ENCODE measurements at places on chromosomes 2 and 18. TPM values are rescaled to one million over a fixed set of nuclear protein-coding genes. Genes with fewer than 3 reads are reported as not detected.
A peak's percentile ranks its signal among the peaks of the same experiment; 100 is the strongest.

- no peak overlapping the region for H3K27ac ChIP-seq
- no peak overlapping the region for H3K4me3 ChIP-seq
Measured at GRCh38 chr2:15965564-15966019, 25.2 kb downstream of the MYCN start.

DNA sequence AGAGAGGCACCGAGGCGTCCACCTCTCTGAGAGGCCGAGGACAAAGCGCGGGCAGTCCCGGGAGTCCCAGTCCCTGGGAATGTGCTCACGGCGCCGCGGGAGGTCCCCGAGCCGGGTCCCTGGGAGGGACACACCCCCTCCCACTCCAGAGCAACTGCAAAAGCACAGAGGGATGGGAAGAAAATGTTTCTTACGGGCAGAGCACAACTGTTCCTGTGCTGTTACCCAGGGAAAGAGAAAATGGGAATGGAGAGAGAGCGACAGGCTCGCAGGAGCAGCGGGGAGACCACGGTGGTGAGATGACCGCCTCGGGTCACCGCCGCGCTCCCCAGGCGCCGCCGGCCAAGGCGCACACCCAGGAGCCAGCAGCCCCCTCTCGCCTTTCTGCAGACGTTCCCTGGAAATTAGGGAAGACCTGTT is 1.2 kb upstream of the BCL11A start:
- H3K4me1 ChIP-seq, result peaks cover 23% of the 10 kb centered on the region
- H3K27me3 ChIP-seq, result peaks cover 36% of the 10 kb centered on the region
- H3K36me3 ChIP-seq, result no peaks in the 10 kb centered on the region
- no peak for DNase-seq
- no peak overlapping the region for H3K27ac ChIP-seq
- peak overlapping the region; percentile 90 for H3K4me3 ChIP-seq

DNA sequence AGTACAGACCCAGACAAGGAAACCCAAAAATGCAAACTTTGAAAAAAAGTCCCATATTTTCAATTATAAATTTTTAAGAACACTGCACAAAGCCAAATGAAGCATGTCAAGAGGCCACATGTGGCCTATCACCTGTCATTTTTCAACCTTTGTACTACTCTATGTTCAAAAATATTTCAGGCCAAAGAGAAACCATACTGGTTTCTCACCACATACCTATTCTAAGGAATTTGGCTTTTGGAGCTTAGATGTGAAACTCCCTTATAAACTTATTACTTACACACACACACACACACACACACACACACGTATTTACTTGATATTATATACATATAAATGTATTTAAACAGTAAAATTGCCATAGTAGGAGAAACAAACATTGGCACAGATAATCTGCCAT is 338.7 kb downstream of the TXNL1 start:
- peaks cover 9% of the 10 kb centered on the region for H3K4me1 ChIP-seq
- DNase-seq, result no peak
- no peaks in the 10 kb centered on the region for H3K27me3 ChIP-seq
- no peak overlapping the region for H3K4me3 ChIP-seq
- H3K36me3 ChIP-seq, result no peaks in the 10 kb centered on the region
- H3K27ac ChIP-seq, result no peak overlapping the region

DNA sequence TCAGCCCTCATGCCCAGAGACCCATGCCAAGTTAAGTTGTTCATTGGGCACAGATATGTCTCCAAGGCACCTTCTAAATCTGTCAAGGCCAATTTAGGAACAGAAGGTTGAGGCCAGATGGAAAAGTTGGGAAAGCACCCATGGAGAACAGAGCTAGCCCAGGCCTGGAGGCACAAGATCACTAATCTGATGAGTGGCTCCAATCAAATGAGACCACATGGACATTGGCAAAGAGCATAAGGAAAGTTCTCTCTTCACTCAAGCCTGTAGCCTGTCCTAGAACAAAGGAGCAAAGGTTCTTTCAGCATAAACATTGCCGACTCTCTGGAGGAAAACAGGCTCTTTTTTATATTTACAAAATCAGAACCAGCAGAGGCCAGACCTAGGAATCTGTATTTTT is 154.8 kb downstream of the RNF152 start:
- no peak for DNase-seq
- H3K36me3 ChIP-seq, result no peaks in the 10 kb centered on the region
- no peak overlapping the region for H3K4me3 ChIP-seq
- H3K27ac ChIP-seq, result no peak overlapping the region
- peaks cover 46% of the 10 kb centered on the region for H3K4me1 ChIP-seq
- H3K27me3 ChIP-seq, result peaks cover 2% of the 10 kb centered on the region

GRCh38 chr2:128285329-128285931 is 33.2 kb downstream of the HS6ST1 start:
- no peaks in the 10 kb centered on the region for H3K4me1 ChIP-seq
- peaks cover 10% of the 10 kb centered on the region for H3K36me3 ChIP-seq

GRCh38 chr2:47422560-47422959 is 19.6 kb downstream of the MSH2 start:
- no peaks in the 10 kb centered on the region for H3K27me3 ChIP-seq
- peak overlapping the region; percentile 60 for H3K4me3 ChIP-seq
- H3K27ac ChIP-seq, result peak overlapping the region; percentile 83
- H3K36me3 ChIP-seq, result peaks cover 14% of the 10 kb centered on the region

- DNase-seq, result no peak
- peaks cover 3% of the 10 kb centered on the region for H3K27me3 ChIP-seq
- no peak overlapping the region for H3K4me3 ChIP-seq
Measured at GRCh38 chr2:42168459-42169099, 574 bp upstream of the EML4 start.

- no peaks in the 10 kb centered on the region for H3K4me1 ChIP-seq
- no peak overlapping the region for H3K4me3 ChIP-seq
- no peak for DNase-seq
- H3K27ac ChIP-seq, result no peak overlapping the region
Measured at GRCh38 chr18:33184958-33185357, 255.6 kb downstream of the CCDC178 start.

- peaks cover 1% of the 10 kb centered on the region for H3K27me3 ChIP-seq
- H3K27ac ChIP-seq, result peak overlapping the region; percentile 93
- peak overlapping the region; percentile 91 for H3K4me3 ChIP-seq
- H3K36me3 ChIP-seq, result peaks cover 12% of the 10 kb centered on the region
Measured at GRCh38 chr2:24123922-24124580, 782 bp downstream of the FAM228B start.

GRCh38 chr2:37653805-37654378 is 17.6 kb downstream of the CDC42EP3 start:
- H3K27ac ChIP-seq, result peak overlapping the region; percentile 87
- H3K4me1 ChIP-seq, result peaks cover 100% of the 10 kb centered on the region
- peaks cover 1% of the 10 kb centered on the region for H3K27me3 ChIP-seq
- H3K4me3 ChIP-seq, result peak overlapping the region; percentile 62

- peaks cover 49% of the 10 kb centered on the region for H3K36me3 ChIP-seq
- H3K27ac ChIP-seq, result no peak overlapping the region
- no peak for DNase-seq
Measured at GRCh38 chr18:79972720-79973119, 8.3 kb downstream of the HSBP1L1 start.

- peak overlapping the region; percentile 63 for H3K4me3 ChIP-seq
- peak; percentile 20 for DNase-seq
- H3K36me3 ChIP-seq, result no peaks in the 10 kb centered on the region
- no peak overlapping the region for H3K27ac ChIP-seq
- H3K27me3 ChIP-seq, result peaks cover 6% of the 10 kb centered on the region
- peaks cover 29% of the 10 kb centered on the region for H3K4me1 ChIP-seq
Measured at GRCh38 chr2:65708086-65708485, 275.7 kb upstream of the SPRED2 start.

GRCh38 chr2:152486737-152487400 is 151.9 kb downstream of the FMNL2 start:
- no peak overlapping the region for H3K27ac ChIP-seq

GRCh38 chr2:12303181-12304030 is 413.3 kb upstream of the TRIB2 start:
- no peak overlapping the region for H3K4me3 ChIP-seq
- peak overlapping the region; percentile 22 for H3K27ac ChIP-seq
- DNase-seq, result peak; percentile 55
- H3K4me1 ChIP-seq, result peaks cover 19% of the 10 kb centered on the region
- no peaks in the 10 kb centered on the region for H3K27me3 ChIP-seq
- H3K36me3 ChIP-seq, result no peaks in the 10 kb centered on the region

DNA sequence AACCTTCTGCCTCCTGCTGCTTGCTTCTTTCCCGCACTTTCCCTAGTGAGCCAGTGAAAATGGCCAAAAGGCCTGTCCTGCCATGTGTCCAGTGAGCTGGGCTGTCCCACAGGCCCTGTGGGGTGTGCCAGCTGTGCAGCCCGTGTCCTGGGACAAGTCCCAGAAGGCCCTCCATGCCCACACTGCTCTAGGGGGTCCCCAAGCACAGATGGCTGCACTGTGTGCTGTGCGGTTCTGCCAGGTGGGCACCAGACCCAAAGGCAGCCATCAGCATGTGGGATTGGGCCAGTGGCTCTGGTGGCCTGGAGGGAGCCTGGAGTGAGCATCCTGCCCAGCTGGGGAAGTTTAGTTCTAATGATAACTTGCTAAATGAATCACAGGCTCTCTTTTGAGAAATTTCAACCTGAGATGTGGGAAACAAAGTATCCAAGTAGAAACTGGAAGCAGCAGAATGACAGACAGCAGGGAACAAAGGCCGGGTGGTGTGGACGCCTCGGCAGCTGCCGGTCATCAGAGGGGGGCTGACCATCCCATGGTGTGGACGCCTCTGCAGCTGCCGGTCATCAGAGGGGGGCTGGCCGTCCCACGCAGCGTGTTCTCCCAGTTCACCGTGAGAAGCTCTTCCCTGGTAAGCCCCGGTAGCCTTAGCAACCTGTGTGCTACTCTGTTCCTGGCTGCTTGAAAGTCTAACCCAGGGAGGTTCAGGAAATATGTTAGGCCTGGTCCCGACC is 9.9 kb upstream of the CNDP2 start:
- DNase-seq, result no peak
- H3K27me3 ChIP-seq, result peaks cover 29% of the 10 kb centered on the region
- H3K36me3 ChIP-seq, result no peaks in the 10 kb centered on the region
- H3K4me3 ChIP-seq, result no peak overlapping the region

The IL1RL2 gene
- total RNA-seq, result not detected

The INHA gene
- 0.37 TPM for total RNA-seq

The ALKAL2 gene
- total RNA-seq, result not detected

The ZEB2 gene
- total RNA-seq, result 57.0 TPM

The SPATA3 gene
- not detected for total RNA-seq

The FZD7 gene
- total RNA-seq, result 116 TPM

The CPS1 gene
- total RNA-seq, result 1.6 TPM

The CXCR4 gene
- not detected for total RNA-seq

The DNER gene
- 2.7 TPM for total RNA-seq

The CFAP65 gene
- not detected for total RNA-seq
